ENCODE measurements at places on chromosomes 11 and 22. TPM values are rescaled to one million over a fixed set of nuclear protein-coding genes. Genes with fewer than 3 reads are reported as not detected.
A peak's percentile ranks its signal among the peaks of the same experiment; 100 is the strongest.

DNA sequence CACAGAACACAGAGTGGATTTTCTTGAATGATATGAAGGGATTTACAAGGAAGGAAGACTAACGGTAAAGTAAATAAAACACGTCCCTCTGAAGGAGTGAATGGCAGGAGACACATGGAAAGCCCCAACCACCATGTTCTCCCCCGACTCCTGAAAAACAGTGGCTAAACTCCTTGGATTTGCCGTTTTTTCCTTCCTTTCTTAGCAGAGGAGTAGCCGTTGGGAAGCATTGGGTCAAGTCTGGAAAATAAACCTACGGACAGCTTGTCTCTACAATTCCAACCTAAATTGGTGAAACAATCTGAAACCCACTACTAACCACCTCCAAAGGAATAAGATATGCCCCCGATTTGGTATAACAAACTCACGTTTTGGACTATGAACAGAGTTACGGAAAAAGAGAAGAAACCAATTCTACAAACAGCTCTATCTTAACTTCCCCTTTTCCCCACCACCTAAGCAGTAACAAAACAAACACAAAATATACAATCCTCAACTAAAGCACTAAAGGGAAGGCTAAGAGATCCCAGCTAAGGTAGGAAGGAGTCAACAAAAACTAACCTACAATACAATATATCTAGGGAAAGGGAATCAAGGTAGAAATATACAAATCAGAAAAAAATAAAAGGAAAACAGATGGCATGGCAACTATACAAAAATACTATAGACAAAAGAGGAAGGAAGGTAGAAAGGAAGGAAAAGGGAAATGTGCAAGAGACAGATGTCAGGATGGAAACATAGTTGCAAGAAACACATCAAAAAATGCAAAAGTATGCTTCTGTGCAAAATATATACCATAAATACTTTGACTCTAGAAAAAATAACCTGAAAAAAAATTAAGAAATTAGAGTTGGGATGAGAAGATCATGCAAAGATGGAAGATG lies 43.8 kb upstream of the LYVE1 start:
- peaks cover 80% of the 10 kb centered on the region for H3K4me1 ChIP-seq
- peak overlapping the region; percentile 91 for H3K27ac ChIP-seq
- no peak overlapping the region for H3K4me3 ChIP-seq

- H3K4me3 ChIP-seq, result peak overlapping the region; percentile 93
- no peaks in the 10 kb centered on the region for H3K27me3 ChIP-seq
- peaks cover 34% of the 10 kb centered on the region for H3K36me3 ChIP-seq
- peaks cover 20% of the 10 kb centered on the region for H3K4me1 ChIP-seq
- peak overlapping the region; percentile 98 for H3K27ac ChIP-seq
- peak; percentile 83 for DNase-seq
These were observed 468 bp downstream of the PATL1 start for GRCh38 chr11:59668188-59668949.

DNA sequence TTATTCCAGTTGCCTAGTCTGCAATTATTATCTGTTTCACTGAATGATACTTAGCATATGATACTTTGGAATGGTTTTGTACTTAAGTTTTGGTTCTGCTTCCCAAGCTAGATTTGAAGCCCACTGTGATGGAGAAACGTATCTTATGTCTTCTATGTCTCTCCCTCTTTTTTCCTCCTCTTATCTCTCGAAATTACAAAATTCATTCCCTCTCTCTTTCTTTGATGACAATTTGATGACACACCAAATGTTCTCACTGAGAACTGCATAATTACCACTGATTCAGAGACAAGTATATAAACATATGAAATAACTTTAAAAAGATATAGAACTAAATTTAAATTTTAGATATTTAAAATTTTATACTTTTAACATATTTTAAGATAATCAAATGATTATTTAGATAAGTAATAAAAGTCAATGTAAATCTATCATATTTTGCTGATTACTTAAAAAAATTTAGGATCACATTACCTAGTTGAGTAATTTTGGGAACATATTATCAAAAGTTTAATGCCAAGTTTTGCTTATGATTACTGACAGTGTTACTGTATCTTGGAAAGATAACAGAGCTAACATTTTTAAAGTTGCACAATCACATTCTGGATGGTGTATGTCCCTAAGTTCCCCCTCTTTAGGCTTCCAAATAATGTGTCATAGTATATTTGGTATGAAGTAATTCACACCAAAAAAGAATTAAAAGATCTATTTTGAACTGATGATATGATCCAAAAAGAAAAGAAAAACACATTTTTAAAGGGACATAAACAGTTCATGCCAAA lies 255.3 kb downstream of the SBF2 start:
- H3K27me3 ChIP-seq, result no peaks in the 10 kb centered on the region
- peaks cover 3% of the 10 kb centered on the region for H3K4me1 ChIP-seq
- no peak overlapping the region for H3K4me3 ChIP-seq
- no peaks in the 10 kb centered on the region for H3K36me3 ChIP-seq
- H3K27ac ChIP-seq, result no peak overlapping the region
- no peak for DNase-seq

Gene MTMR3
- polyA plus RNA-seq, result 46.4 TPM

Gene GRAMD1B
- 0.91 TPM for polyA plus RNA-seq

All from B cell (primary cell).